ENCODE measurements at places on chromosomes 4 and X. TPM values are rescaled to one million over a fixed set of nuclear protein-coding genes. Genes with fewer than 3 reads are reported as not detected.

Gene PCDH18
- 16.6 TPM for total RNA-seq

DNA sequence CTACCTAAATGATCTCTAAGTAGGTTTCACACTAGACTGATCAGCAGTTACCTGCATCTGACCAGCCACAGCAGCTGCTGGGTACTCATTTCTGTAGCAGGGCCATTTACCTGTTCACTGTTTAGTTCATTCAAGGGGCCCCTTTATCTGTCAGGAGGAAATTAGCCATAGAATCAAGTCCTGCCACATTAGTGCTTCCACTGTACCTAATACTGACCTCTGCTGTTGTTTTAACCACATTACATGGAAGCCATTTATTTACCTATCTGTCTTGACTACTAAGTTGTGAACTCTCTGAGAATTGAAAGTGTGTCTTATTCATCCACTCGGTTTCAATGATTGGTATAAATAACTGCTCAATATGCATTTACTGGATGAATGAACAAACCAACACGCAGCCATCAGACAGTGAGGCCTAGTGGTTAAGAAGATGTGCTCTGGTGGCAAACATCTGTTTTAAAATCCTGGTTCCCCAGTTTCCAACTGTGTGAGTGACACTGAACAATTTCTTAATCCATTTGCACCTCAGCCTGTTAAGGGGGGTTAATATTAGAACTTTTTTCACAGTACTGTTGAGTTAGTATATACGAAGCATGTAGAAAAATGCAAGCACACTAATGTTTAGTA, 30.0 kb upstream of the ANXA5 start:
- peak; percentile 76 for DNase-seq

GRCh38 chr4:120703908-120704307, 218.6 kb downstream of the PRDM5 start:
- DNase-seq: no peak

Gene ZNF280C
- total RNA-seq: 6.2 TPM

Gene SPOCK3
- total RNA-seq: not detected

DNA sequence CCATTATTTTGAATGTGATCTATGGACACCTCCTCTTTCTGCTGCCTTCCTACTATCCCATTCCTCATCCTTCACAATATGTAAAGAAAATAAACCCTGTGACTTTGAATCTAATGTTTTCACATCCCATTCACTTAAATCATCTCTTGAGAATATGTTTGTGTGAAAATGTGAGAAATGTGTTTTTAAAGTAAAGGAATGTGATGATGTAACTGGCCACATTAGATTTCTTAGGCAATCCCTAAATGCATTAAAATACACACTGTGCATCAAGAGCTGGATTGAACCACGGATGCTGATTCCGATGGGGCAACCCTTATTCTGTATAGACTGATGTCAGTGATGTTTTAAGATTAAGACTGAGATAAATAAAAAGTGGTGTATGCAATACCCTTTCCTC, 558.9 kb upstream of the TENM3 start:
- DNase-seq: peak; percentile 48

GRCh38 chr4:105637408-105638176, 70.9 kb downstream of the INTS12 start:
- DNase-seq: peak; percentile 62

Measured in LHCN-M2 (cell line).